NCI-H345 (cell line): ENCODE measurements at places on chromosomes 3 and 15.

GRCh38 chr3:75237053-75237452 is 427.1 kb upstream of the FRG2C start:
- no peak for DNase-seq

GRCh38 chr3:99505646-99506269 is 132.6 kb upstream of the COL8A1 start:
- DNase-seq: no peak

DNA sequence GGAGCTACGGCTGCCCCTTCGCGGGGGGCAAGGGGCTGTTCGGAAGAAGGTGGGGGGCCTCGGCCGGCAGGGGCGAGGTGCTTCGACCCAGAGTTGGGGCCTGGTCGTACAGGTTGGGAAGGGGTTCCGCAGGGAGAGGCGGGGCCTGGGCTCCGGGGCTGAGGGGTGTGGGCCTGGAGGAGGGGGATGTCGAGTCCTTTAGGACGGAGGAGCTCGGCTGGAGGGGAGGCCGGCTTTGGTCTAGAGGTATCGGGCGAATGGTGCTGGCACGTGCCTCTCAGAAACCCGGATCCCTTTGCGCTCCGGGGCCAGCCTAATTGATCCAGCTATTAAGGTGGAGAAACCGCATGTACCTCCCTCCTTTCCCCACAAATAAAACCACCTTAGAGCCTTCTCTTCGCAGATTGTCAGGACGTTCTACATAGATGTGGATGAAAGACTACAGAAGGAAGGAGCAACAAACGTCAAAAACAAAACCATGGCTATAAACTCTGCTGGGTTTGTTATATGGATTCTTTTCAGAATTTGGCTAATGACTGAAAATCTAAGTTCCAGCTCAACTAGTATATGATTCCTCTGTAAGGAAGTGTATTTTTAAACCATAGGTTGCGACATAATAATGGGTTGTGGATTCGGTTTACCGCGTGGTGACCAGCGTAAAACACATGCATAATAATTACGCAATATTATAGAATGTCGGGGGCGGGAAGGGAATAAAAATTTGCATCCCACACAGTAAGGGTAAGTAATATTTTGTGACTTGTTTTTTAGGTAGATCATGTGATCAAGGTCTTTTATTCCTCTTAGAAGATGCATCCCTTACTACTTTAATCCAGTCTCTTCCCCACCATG is 644 bp upstream of the NGLY1 start:
- peak; percentile 51 for DNase-seq

DNA sequence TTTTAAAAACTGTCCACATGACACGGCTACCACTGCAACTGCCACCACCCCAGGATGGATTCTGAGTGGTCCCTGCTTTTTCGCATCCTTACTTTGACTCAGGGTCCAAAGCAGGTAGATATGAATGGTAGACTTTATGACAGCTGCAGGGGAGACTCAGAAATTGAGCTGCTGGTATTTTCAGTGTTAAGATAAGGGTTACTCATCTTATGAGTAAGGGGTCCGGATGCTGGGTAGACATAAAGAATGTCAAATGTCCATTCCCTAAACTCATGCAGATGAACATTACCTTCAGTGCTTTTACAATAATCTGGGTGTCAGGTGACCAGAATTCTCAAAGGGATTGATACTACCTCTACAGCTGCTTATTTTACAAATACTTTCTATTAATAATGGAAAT is 25.9 kb upstream of the BBX start:
- DNase-seq: no peak

- DNase-seq: peak; percentile 45
These were observed 486 bp downstream of the CDIN1 start for GRCh38 chr15:36579792-36580431.

DNA sequence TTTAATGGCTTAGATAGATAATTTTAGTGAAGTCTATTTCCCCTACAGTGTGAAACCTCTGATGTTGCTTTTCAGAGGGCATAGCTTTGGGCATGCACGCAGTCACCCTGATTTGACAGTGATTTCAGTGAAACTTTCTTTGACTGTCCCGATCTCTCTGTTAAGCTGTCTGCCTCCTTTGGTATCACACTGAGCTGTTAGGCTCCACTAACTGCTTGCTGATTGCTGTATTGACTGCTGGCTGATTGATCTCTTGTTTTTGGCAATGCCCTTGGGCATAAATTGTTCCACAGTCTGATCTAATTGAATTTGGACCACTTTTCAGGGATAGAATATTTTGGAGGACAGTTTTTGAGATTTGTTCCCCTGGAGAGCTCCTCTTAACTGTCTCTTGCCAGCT is 68.5 kb upstream of the CCDC54 start:
- DNase-seq: no peak

- peak; percentile 90 for DNase-seq
These were observed 300.2 kb upstream of the SLCO3A1 start for GRCh38 chr15:91553196-91553854.

- no peak for DNase-seq
These were observed 165.6 kb downstream of the IGF1R start for GRCh38 chr15:98813951-98814350.

- DNase-seq: no peak
These were observed 51.2 kb downstream of the KCNAB1 start for GRCh38 chr3:156171281-156172267.

- no peak for DNase-seq
These were observed 28.4 kb upstream of the RPL29 start for GRCh38 chr3:52023860-52024764.

DNA sequence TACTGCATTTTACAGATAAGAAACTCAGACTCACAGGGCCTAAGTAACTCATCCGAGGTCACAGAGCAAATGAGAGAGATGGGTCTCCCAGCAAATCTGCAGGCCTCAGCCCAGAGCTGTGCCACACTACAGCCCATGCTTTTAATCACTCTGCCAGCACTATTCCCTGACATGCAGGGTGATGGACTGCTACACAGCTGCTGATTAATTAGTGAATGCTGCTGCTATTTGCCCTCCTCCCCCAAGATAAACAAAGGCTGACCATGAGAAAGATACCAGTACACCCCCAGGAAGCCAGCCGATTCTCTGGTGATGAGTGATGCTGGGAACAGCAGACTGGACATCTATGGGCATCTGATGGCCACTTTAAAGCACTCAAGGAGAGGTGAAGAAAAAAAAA is 39.3 kb downstream of the RFTN1 start:
- DNase-seq: no peak

DNA sequence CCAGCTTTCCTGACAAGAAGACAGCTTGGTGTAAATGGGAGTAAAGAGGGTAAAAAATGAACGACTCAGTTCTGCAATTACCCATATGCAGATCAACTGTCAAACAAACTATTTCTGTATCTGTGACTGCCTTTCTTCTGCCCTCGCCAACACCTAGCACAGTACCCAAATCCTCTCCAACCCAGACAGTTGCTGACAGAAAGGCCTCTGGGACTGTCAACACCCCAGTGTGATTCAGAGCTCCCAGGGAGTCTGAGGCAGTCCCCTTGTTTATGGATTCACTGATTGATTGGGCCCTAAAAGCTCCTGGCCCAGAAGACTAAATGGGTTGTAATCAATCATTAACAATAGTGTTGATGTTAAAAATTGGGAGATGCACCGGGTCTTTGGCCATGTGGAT is 20.2 kb downstream of the IL17RD start:
- no peak for DNase-seq

GRCh38 chr15:75348562-75349350 is 1.9 kb downstream of the NEIL1 start:
- peak; percentile 2 for DNase-seq

GRCh38 chr15:40986820-40987219 is 33.5 kb downstream of the CHAC1 start:
- no peak for DNase-seq

DNA sequence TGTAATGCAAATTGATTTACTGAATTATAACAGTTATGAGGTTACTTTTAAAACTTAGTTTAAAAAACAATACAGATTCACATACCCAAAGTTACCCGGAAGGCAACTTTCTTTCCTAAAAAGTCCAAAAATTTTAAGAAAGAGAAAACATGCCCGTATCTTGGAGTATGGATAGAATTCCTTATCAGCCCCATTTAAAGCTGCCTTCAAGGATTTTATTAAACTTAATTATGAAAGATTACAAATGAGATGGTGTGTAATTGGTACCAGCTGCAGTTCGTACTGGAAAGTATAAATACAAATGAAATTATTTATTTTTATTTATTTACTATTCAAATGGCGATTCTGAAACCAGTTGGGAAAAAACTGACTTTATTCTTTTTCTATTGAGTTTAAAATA is 39.4 kb downstream of the SATB1 start:
- DNase-seq: no peak

DNA sequence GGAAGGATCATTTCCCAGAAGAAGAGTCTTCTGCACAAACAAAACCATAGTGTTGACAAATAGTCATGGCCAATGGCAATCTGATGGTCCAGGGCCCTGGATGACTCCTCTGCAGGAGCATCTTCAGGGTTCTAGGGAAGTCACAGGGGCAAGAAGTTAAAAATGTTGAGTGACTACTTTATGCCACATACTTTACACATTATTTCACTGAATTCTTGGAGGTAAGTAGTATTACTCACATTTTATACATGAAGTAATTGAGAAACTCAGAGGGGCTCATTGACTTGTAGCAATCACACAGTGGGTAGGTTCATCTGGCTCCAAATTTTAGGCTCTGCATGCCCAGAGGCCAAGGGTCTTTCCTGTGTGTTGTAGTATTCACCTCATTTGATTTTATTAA is 430.2 kb upstream of the MCTP2 start:
- no peak for DNase-seq

GRCh38 chr15:77627581-77627980 is 5.1 kb downstream of the LINGO1 start:
- no peak for DNase-seq

GRCh38 chr15:29871401-29871800 is 49.1 kb upstream of the TJP1 start:
- DNase-seq: no peak

DNA sequence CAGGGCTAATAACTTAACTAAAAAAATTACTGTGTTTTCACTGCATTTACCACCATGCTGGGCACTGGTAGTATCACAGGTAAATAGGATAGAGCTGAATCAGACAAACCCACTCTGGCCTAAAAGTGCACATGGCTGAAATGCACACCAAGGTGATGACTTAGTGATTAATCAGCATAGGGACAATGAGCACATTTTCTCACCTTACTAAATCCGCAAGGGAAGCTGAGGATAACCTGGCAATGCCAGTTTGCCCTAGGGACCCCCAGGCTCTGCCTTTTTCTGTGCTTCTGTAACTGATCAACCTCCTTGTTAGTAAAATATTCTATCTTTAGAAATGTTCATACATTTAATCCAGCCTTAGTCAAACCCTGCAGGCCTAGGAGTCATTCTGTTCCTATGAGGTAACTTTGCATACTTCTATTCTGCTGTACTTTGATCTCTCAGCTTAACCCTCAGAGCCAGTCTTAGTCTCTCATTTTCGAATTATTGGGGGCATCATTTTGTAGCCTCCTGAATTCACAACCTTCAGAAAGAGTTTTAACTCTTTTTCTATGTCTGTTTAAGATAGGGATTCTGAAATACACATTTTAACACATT is 562.9 kb upstream of the KCNMB2 start:
- no peak for DNase-seq

DNA sequence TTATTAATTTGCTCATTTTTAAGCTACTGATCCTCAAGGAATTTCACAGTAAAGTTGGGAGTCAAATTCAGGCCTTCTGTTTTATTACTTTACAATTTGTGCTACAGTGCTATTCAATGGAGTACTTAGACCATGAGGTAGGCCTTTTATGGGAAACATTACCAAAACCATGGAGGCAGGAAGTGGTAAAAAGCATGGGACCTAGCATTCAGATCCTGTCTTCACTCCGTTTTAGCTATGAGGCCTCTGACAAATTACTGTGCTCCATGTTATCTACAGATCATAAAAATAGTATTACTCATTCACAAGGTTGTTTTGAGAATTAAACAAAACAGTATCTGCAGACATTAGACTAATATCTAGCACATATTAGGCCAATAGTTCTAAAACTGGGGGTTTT is 140.6 kb upstream of the SLITRK3 start:
- no peak for DNase-seq

GRCh38 chr15:88403351-88403791 is 63.8 kb downstream of the MRPL46 start:
- DNase-seq: no peak

- no peak for DNase-seq
These were observed 33.7 kb downstream of the VIPR1 start for GRCh38 chr3:42535981-42536784.

DNA sequence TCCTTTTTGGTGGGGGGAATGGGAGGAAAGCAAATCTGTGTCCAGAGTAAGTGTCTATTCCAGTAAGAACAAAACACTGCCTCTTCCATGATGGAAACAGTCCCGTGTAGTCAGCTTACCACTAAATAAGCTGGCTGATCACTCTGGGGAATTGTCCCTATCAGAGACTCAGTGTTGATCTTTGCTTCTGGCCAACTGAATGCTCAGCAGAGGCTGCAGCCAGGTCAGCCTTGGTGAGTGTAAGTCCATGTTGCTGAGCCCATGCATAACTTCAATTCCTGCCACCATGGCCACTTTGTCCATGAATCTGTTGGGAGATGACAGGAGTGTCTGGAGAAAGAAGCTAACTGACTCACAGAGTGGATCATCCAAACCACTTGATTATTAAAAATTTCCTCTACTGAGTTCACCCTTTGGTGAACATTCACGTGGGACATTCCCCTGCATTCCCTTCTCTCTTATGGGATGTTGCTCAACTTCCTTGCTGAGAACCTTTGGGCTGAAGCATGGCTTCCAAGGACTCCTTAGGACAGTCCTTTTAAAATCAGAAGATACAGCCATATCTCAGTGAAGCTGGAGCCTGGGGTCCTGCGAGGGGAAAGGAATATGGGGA is 33.9 kb upstream of the XCR1 start:
- no peak for DNase-seq

DNA sequence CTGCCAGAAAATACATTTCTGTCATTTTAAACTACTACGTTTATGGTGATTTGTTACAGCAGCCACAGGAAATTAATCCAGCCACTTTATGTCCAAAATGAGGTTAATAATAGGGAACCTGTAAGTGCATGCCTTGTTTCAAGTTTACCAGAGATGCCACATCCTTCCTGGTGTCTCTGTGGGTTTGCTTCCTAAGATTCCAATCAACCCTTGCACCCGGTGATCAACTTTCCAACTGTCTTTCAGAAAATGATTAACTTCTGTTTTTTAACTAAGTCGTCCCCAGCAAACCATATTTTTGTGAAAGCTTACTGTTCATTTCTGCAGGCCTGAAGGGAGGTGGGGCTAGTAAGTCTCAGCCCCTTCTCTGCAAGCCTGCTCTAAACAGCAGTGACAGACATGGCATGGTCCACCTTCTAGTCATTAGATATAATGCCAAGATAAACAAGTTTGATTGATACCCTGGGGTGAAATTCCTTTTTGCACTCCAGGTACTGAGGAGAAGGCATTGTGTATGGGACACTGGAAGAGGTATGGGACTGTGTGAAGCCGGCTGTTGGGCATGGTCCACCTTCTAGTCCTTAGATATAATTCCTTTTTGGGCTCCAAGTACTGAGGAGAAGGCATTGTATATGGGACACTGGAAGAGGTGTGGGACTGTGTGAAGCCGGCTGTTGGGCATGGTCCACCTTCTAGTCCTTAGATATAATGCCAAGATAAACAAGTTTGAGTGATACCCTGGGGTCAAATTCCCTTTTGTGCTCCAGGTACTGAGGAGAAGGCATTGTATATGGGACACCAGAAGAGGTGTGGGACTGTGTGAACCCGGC is 11.1 kb upstream of the TMC3 start:
- DNase-seq: peak; percentile 62

- no peak for DNase-seq
These were observed 13.3 kb upstream of the LRRC15 start for GRCh38 chr3:194382892-194383223.

GRCh38 chr3:104909721-104910120 is 457.0 kb upstream of the ALCAM start:
- DNase-seq: peak; percentile 9

GRCh38 chr3:177356952-177357351 is 159.7 kb upstream of the TBL1XR1 start:
- no peak for DNase-seq
